KBM-7 (cell line): ENCODE measurements at places on chromosomes 7 and 10.

GRCh38 chr10:106614293-106614692 is 550.2 kb downstream of the SORCS1 start:
- DNase-seq: no peak

DNA sequence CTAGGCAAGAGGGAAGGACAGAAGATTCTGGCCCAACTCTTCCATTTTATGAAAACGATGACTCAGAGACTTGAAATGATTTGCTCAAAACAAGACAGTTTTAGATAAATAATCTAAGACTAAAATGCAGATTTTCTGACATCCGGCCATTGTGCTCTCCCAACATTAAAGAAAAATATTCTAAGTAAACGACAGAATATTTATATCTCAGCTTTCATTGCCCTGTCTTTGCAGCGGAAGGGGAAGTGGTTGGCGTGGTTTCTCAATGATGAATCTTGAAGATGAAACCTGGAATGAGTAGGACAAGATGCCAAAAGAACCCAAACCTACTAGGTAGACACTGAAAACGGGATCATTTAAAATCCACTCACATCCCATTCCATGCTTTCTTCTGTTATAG is 28.9 kb upstream of the NPY start:
- DNase-seq: peak; percentile 20

DNA sequence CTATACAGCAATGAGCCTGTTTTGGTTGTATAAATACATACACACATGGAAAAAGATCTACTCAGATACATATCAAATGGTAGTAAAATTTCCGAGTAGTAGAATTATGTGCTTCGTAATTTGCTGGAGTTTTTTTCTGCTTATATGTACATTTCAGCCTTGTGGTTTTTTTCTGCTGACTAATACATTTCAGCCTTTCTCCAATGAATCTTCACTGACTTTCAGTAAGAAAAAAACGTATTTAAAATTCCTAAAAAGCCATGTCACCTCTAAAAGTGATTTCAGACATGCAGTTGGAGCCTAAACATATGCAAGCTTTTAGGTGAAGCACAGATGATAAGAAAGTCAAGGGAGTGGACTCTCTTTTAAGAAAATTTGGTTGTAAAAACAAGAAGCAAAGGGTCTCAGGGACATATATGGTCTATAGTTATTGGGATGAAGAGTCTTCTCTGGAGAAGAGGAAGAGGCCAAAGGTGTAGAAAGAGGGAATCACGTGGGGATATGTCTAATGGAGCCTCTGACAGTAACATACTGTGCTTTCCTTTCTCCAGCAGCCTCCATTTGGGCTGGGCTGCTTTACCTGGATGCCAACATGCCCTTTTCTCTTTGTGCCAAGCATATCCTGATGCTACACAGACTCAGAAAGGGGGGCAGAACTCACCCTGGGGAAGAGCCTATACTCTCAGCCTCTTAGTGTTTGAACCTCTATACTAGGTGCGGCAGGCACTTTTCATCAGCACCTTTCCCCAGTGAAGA is 2.4 kb downstream of the AMPH start:
- no peak for DNase-seq

DNA sequence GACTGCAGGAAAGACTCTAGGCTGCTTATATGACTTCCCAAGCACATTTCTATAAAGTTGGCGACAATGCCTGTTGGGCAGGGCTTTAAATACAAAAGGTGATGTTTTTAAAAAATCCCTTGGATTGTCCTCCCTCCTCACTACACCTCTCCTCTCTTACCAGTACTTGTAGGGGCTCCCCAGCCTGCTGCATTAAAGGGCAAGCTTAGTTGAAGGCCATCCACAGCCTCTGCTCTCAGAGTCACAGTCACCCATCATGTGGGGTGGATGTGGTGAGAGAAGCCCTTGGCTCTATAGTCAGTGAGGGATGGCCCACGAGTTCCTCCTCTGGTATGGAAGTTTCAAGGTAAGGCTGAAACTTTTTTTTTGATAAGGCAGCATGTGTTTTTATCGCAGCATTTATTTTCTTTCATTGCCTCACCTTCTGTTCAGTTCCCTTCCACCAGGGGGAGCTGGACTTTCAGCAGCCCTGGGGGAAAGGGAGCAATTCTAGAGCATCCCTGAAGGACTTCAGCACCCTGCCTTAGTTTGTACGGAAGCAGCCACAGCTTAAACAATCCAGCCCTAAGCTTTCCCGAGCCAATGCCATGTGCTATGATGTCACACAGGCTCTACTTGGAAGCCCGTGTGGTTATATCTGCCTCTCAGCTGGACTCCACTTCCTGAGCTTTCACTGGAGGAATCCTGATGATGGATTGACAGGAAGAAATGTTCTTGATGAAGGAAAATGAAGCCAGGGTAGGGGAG is 131.9 kb downstream of the CALCR start:
- DNase-seq: peak; percentile 27

GRCh38 chr7:107966711-107967110 is 36.2 kb downstream of the LAMB1 start:
- no peak for DNase-seq

DNA sequence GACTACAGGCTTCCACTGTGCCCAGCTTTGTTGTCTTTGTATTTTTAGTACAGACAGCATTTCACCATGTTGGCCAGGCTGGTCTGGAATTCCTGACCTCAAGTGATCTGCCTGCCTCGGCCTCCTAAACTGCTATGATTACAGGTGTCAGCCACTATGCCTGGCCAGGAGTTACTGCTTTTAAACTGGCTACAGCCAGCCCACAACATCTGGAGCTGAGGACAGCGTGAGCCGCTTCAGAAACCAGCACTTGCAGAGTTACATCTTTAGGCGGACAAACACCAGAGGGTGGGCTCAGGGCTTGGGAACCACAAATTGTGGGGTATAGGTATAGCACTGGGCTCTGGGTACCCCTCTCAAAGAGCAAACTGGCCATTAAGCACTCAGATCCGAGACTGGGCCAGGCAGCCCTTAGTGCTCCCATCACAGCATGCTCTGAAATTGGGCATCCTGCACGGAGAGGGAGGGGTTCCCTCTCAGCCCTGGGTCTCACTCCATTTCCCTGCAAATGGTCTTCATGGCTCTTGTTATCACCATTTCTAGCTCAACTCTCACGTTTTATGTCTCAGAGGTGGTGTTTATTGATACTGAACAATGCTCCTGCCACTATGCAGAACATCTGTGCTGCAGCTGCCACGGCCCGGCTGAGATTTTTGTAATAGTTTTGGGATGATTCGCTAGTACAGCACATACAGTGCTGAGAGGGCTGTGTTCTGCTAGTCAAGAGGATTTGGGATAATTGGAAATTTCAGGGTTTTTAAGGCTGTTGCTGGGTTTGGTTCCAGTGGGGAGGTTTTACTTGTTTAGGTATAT is 146.4 kb upstream of the LYZL2 start:
- DNase-seq: no peak

DNA sequence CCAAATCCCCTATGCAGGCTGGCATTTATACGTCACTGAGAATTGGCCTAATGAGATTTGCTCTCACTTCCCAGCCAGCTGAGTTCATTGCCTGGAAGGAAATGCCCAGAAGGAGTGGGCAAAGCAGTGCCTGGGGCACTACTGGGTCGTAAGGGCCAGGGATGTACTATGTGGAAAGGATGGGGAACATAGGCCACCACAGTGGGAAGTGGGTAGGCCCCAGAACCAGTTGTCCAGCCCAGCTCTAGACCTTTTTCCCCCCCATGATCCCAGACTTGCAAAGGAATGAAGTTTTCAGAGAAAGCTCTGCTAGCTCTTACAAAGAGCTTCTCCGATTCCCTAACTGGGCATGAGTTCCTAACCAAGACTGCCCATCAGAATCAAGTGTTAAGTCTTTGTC is 13.9 kb downstream of the TRPV5 start:
- no peak for DNase-seq

GRCh38 chr10:92573091-92573797 is 649 bp downstream of the IDE start:
- DNase-seq: peak; percentile 44

DNA sequence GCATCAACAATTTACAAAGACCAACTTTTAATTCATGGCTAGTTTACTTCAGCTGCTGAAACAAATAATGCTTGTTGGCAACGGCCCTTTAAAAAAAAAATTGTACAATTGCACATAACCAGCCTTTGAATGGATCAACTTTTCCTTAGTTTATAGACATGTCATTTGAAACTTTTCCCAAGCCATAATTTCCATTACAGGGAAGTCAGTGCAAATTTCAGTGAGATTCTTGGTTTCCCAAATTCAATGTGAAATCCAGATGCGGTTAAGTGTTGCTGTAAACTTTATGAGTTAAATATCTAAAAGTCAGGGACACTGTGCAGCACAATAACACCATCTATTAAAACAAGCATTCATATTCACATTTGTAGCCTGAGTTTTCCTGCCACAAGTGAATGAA is 182.2 kb downstream of the JAZF1 start:
- DNase-seq: no peak

DNA sequence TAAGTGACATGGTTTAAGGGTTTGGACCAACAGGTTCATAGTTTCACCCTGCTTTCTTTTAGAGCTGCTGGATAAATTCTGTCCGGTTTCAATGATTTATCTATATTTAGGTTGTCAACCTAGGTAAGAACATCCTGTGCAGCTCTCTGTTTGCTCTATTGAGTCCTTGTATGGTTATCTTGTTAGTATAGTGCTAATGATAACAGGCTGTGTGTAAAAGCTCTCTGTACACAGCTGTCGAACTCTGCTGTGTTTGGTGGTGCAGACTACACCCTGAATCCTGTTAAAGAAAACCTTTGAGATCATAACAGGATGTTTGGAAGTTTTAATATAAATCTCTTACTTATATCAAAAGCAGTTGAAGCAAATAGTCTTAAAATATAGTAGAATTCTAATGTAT is 219.2 kb downstream of the SDK1 start:
- no peak for DNase-seq

GRCh38 chr10:49412571-49412970 is 16.7 kb upstream of the DRGX start:
- no peak for DNase-seq

- DNase-seq: no peak
Observed at GRCh38 chr7:140054751-140055150, 8.0 kb downstream of the PARP12 start.

DNA sequence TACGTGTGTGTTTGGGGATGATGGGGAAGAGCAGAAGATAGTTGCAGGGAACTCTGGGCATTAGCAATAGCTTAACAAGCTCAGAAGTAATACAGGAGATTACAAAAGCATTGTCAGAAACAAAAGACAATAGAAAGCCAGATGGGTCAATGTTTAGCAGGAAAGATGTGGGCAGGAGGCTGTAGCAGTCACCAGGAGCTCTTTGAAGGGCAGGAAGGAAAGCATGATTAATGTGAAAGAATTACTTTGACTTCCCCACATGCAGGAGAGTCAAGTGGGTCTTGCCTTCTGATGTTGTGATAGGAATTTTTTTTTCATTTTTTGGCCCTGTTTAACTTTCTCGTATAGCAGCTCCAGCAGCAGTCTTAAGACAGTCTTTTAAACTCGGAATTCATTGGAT is 6.0 kb upstream of the SMNDC1 start:
- DNase-seq: peak; percentile 27

- DNase-seq: peak; percentile 80
Observed at GRCh38 chr10:74189999-74190421, 39.0 kb downstream of the ADK start.
